Testis (tissue), 5 donors: ENCODE measurements at places on chromosomes 7 and 10.

- no peak for DNase-seq
These were observed 418.1 kb downstream of the GFRA1 start for GRCh38 chr10:115854740-115855435.

DNA sequence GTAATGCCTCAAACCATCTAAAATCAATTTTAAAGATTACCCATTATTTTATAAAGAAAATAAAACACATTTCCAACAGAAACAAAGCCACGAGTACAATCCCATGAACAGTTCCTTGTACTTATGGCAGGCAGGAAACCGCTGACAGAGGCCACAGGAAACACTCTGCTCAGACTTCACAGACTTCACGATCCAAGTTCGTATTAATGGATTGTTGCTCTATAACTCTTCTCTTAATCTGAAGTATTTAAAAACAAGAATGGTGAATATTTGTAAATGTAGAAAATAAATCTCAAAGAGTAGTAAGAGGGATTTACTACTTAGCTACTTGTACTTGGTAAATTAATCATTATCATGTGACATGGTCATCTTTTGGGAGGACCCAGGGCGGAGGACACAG lies 78.3 kb downstream of the SNX10 start:
- no peak for DNase-seq

- DNase-seq = no peak
These were observed 30.2 kb downstream of the ALOX5 start for GRCh38 chr10:45404087-45404769.

- peak; percentile 41 for DNase-seq
These were observed 8.5 kb downstream of the RASSF4 start for GRCh38 chr10:44968091-44968490.

GRCh38 chr10:125633517-125633999 lies 49.4 kb downstream of the TEX36 start:
- no peak for DNase-seq

DNA sequence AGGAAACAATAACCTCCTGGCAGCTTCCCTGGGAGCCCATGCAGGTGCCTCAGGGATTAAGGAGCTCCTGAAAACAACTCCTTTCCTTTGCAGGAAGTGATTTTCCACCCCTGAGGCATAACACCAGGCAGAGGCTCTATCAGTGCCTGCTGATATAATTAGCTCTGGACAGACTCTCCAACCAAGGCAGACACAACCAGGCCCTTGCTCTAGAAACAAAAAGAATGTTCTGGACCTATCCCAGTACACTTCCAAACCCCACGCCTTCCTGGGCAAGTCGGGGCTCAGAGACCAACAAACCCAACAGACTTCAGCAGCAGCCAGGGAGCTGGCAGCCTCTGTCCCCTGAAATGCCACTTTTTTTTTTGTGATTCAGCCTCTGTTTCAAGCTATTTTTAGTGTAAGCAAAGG lies 247.1 kb downstream of the KCNMA1 start:
- DNase-seq = no peak

DNA sequence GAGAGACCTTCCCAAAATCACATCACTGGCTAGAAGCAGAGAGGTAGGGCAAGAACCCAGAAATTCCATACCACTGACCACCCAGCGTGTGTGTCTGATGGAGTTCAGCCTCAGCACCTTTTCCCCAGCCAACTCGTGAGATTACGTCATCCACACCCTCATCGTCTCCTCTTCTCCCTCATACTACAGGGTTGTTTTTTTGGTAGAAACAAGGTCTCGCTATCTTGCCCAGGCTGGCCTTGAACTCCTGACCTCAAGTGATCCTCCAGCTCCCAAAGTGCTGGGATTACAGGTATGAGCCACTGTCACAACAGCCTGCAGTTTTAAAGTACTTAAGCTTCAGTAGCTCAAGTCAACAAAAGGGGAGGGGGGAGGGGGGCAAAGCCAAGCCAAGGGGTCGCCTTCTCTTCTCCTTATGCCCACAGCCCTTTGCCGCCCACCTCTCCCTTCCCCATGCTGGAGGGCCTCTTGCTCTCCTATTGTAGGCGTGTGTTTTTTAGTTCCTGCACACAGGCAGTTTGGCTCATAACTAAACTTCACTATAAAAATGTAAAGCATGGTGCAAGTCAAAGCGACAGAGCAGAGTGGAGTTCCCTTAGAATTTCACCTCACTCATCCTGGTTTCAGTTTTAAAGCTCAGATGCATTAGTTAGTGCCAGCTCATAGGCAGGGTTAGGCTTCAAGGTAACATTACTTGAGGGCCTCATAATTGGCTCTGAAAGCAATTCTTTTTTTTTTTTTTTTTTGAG lies 5.2 kb upstream of the PRDX3 start:
- no peak for DNase-seq

GRCh38 chr10:122417667-122418066 lies 36.8 kb upstream of the ARMS2 start:
- DNase-seq = no peak

- peak; percentile 99 for DNase-seq
These were observed 98.0 kb upstream of the ZNF722 start for GRCh38 chr7:63900394-63901203.

- no peak for DNase-seq
These were observed 103.9 kb downstream of the IDE start for GRCh38 chr10:92470026-92470425.

GRCh38 chr10:9596368-9596920 lies 1421.2 kb upstream of the CELF2 start:
- DNase-seq = no peak

DNA sequence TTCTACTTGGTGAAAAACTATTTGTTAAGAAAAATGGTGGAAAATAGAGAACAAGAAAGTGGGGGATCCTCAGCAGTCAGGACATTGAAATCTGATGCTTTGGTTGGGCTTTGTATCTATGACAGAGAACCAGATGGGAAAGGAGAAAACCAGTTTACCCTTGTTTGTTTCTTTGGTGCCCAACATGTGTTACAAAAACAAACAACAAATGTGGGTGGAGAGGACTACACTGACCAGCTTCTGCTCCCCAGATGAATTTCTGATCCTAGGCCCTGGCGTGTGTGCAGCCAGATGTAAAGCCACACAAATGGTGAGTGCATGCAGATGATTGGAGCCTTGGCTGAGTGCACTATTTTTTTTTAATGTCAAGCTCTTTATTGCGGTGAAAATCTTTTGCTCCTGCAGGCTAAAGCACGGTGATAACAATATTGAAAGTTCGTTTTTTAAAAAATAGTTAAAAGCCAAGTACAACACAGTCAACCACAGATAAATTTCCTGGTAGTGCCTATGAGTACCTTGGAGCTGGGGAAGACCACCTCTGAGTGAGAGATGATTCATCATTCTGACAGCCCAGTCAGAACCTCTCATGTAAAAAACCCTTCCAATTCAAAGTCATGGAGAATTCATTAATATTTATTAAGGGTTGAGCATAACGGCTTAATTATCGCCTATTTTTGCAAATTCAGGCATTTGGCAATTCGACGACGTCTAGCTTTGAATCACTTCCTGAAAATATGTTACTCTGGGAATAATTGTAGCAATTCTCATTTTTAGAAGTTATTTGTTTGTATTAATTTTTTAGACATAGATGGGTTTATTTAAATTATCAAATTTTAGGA lies 163.7 kb downstream of the AGMO start:
- no peak for DNase-seq
